ENCODE measurements at places on chromosomes 7 and 10.

GRCh38 chr10:132506711-132507408 lies 30.7 kb upstream of the INPP5A start:
- DNase-seq = no peak

- DNase-seq = no peak
Measured at GRCh38 chr7:42372479-42372878, 135.5 kb upstream of the GLI3 start.

- no peak for DNase-seq
Measured at GRCh38 chr7:128891110-128891941, 19.2 kb downstream of the KCP start.

DNA sequence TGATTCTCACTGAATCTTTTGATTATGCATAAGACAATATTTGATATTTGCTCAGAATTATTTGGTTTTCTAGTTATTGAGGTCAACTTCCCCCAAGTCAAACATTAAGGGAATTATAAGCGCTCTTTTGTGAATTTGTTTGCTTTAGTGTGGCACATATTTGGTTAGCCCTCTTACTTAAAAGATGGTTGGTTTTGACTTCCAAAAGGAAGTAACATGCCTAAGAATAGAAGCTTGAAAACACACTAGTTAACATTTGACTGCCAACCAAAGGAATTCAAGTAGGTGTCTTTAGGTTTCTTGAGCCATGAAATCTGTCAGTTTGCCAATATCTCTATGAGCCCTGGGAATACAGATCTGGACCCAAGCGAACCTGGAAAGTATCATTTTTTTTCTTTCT lies 24.9 kb downstream of the STEAP4 start:
- DNase-seq = no peak

GRCh38 chr10:133164816-133165555 lies 5.0 kb downstream of the KNDC1 start:
- no peak for DNase-seq

Data from SHP77 treated with DMSO at 0.1 percent for 48 hours (cell line).